ENCODE measurements at places on chromosomes 3 and 15.

DNA sequence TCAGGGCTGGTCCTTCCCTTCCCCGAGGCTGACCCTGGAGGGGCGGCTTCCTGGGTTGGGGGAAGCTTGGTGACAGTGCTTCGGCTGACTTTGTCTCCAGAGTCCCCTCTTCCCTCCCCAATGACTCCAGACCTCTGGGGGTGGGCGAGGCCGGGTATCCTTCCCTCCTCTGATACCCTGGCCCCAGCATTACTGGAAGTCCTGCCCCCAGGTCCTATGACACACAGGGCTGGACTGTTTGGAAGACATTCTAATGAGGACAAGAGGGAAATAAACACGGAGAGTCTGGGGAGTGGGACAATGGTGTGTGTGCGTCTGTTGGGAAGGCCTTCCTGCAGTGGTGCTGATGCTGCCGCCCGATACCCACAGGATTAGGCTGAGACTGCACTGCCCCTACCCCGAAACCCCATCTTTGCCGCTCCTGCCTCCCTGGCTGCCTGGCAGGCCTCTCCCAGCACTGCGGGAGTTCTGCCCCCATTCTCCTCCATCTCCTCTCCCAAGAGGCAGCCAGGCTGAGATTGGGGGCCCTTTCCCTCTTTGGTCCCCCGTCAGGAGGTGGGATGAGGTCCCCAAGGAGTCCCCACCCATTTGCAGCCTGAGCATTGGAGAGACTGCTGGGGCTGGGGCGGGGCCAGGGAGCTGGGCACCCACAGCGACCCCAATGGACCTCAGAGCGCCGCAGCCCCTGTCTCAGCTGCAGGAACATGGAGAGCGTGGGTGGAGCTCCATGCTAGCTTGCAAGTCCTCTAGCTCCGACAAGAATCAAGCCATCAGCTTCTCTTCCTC lies 29.7 kb upstream of the FBLN2 start:
- no peak overlapping the region for H3K27ac ChIP-seq
- no peak overlapping the region for H3K4me3 ChIP-seq
- no peaks in the 10 kb centered on the region for H3K4me1 ChIP-seq
- DNase-seq, result no peak
- H3K36me3 ChIP-seq, result no peaks in the 10 kb centered on the region

GRCh38 chr3:143786219-143787191 lies 61.8 kb downstream of the SLC9A9 start:
- peaks cover 4% of the 10 kb centered on the region for H3K36me3 ChIP-seq
- no peaks in the 10 kb centered on the region for H3K27me3 ChIP-seq
- no peak for DNase-seq
- no peaks in the 10 kb centered on the region for H3K4me1 ChIP-seq

DNA sequence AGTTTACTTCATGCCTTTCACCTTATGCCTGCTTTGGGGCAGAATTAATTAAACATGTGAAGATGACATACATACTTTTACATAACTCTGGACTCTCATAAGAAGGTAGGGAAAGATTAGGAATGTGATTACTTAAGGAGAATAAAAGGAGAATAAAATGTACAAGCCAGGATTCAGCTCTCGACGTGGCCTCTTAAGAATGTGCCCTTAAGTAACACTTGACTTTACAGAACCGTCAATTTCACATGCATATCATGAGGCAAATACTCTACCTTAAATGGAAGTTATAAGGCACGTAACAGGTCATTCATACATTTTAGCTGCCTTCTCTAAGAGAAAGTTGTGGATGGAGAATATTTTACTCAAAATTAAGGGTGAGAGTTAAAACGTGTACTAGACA lies 263.7 kb upstream of the LMCD1 start:
- H3K27ac ChIP-seq, result no peak overlapping the region
- DNase-seq, result no peak
- H3K4me1 ChIP-seq, result no peaks in the 10 kb centered on the region
- H3K36me3 ChIP-seq, result no peaks in the 10 kb centered on the region
- H3K4me3 ChIP-seq, result no peak overlapping the region

GRCh38 chr3:183812761-183813445 lies 12.5 kb downstream of the MAP6D1 start:
- H3K27me3 ChIP-seq, result no peaks in the 10 kb centered on the region
- H3K4me3 ChIP-seq, result no peak overlapping the region
- H3K27ac ChIP-seq, result no peak overlapping the region
- H3K4me1 ChIP-seq, result peaks cover 15% of the 10 kb centered on the region

- no peak overlapping the region for H3K4me3 ChIP-seq
- H3K36me3 ChIP-seq, result no peaks in the 10 kb centered on the region
- H3K27ac ChIP-seq, result no peak overlapping the region
- no peaks in the 10 kb centered on the region for H3K27me3 ChIP-seq
- no peak for DNase-seq
Measured at GRCh38 chr3:86168512-86168911, 822.4 kb downstream of the VGLL3 start.

DNA sequence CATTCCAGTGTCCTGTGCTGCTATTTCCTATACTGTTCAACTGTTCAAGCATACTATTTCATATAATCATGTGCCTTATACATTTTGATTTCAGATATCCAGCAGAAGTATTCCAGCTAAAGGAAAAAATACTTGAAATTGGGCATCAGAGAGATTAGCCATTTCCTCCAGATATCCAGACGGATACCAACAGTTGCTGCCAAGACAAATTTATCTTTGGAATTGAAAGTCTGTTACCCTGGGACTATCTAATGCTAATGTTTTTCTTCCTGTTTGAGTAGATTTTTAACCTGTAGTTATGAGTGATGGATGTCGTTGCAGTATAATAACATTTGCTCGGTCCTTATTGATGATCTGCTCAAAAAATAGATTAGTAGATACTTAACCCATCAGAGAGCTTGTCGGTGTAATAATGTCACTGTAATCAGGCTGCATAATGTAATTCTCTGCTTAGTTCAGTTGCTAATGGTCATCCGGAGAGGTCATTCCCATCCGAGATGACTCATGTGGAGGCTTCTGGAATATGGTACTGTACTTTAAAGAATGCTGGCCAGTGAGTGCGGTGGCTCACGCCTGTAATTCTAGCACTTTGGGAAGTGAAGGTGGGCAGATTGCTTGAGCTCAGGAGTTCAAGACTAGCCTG lies 51.5 kb downstream of the TIMP4 start:
- DNase-seq, result peak; percentile 20
- H3K27ac ChIP-seq, result no peak overlapping the region
- no peak overlapping the region for H3K4me3 ChIP-seq
- H3K36me3 ChIP-seq, result no peaks in the 10 kb centered on the region
- H3K27me3 ChIP-seq, result peaks cover 11% of the 10 kb centered on the region
- H3K4me1 ChIP-seq, result no peaks in the 10 kb centered on the region

DNA sequence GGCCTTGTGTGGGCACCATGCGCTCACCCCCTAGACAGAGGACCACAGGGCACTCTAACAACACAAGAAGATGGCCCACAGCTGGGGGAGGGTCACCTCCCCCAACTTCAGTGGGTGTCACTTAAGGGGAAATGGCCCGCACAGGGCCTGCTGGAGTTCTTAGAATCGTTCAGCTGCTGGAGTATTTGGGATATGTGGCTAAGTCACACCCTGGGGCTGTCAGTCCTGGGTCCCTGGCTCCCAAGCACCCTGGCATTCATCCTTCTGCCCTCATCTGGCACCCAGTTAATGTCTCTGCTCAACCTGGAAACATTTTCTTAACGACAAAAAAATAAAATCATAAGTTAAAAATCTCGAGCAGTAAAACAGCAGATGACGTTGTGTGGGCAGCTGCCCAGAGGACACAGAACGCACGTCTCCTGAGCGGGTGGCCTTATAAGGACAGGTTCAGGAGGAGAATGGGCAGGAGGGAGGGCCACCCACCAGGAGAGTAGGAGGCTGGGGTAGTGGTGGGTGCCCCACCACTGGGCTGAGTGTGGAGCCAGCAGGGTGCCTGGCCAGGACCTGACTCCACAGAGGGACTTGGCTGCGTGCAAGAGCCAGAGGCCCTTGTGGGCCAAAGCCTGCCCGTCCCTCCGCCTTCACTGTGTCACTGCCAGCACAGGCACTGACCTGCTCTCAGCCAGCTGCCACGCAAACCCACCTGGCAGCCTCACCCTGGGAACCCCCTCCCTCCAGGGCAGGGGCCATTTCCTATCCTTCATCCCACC lies 11.5 kb downstream of the KBTBD13 start:
- no peaks in the 10 kb centered on the region for H3K36me3 ChIP-seq
- peaks cover 15% of the 10 kb centered on the region for H3K27me3 ChIP-seq
- peaks cover 3% of the 10 kb centered on the region for H3K4me1 ChIP-seq

- no peaks in the 10 kb centered on the region for H3K27me3 ChIP-seq
- no peak for DNase-seq
- no peak overlapping the region for H3K27ac ChIP-seq
- H3K4me1 ChIP-seq, result no peaks in the 10 kb centered on the region
- no peaks in the 10 kb centered on the region for H3K36me3 ChIP-seq
- no peak overlapping the region for H3K4me3 ChIP-seq
Measured at GRCh38 chr3:181771120-181771519, 59.4 kb downstream of the SOX2 start.

- peaks cover 21% of the 10 kb centered on the region for H3K36me3 ChIP-seq
- DNase-seq, result no peak
- H3K27ac ChIP-seq, result no peak overlapping the region
- no peak overlapping the region for H3K4me3 ChIP-seq
- peaks cover 12% of the 10 kb centered on the region for H3K4me1 ChIP-seq
Measured at GRCh38 chr15:43484455-43484854, 8.5 kb downstream of the TP53BP1 start.

- no peak overlapping the region for H3K4me3 ChIP-seq
- H3K4me1 ChIP-seq, result peaks cover 21% of the 10 kb centered on the region
- peaks cover 9% of the 10 kb centered on the region for H3K36me3 ChIP-seq
- H3K27me3 ChIP-seq, result no peaks in the 10 kb centered on the region
- H3K27ac ChIP-seq, result no peak overlapping the region
Measured at GRCh38 chr3:112456147-112456546, 43.1 kb downstream of the BTLA start.

GRCh38 chr3:55691141-55691540 lies 204.0 kb upstream of the WNT5A start:
- no peak overlapping the region for H3K27ac ChIP-seq
- H3K4me1 ChIP-seq, result no peaks in the 10 kb centered on the region
- no peak for DNase-seq

- no peak overlapping the region for H3K27ac ChIP-seq
- peaks cover 36% of the 10 kb centered on the region for H3K27me3 ChIP-seq
- no peak overlapping the region for H3K4me3 ChIP-seq
- no peak for DNase-seq
- no peaks in the 10 kb centered on the region for H3K36me3 ChIP-seq
Measured at GRCh38 chr3:45234250-45234649, 8.2 kb upstream of the TMEM158 start.

GRCh38 chr3:30400926-30401325 lies 205.5 kb upstream of the TGFBR2 start:
- peaks cover 11% of the 10 kb centered on the region for H3K4me1 ChIP-seq
- H3K27ac ChIP-seq, result no peak overlapping the region
- peaks cover 2% of the 10 kb centered on the region for H3K36me3 ChIP-seq
- no peak for DNase-seq
- no peak overlapping the region for H3K4me3 ChIP-seq
- H3K27me3 ChIP-seq, result peaks cover 1% of the 10 kb centered on the region

DNA sequence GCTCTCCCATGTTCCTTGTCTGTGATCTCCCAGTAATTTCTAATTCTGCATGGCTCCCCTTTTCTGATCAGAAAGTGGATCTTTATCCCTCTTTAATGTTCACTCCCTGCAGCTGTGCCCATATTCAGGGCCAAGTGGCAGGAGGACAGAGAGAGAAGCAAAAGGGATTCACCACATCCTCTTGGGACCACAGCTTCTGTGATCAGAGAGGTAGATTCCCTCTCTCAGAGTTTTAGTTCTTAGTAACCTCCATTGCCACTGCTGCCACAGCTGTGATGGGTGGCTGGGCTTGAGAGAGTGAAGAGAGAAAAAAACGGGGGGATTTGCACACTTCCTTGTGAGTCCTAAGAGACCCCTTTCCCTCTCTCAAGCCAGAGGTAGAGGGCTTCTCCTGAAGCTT lies 49.2 kb downstream of the GLCE start:
- no peaks in the 10 kb centered on the region for H3K36me3 ChIP-seq
- no peak overlapping the region for H3K4me3 ChIP-seq
- no peak for DNase-seq
- no peak overlapping the region for H3K27ac ChIP-seq
- H3K27me3 ChIP-seq, result peaks cover 8% of the 10 kb centered on the region

DNA sequence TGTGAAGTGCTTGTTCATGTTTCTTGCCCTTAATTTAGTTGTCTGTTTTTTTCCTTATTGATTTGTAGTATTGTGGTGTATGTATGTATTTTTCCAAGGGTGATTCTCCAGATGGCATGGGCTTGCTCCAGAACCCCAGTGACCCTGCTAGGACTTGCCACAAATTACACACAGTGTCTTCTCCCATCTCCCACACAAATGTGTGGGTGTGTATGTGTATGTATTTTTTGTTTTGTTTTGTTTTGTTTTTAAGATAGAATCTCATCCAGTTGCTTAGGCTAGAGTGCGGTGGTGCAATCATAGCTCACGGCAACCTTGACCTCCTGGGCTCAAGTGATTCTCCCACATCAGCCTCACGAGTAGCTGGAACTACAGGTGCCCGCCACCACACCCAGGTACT lies 36.2 kb upstream of the ARID3B start:
- no peak for DNase-seq
- no peaks in the 10 kb centered on the region for H3K27me3 ChIP-seq
- H3K36me3 ChIP-seq, result peaks cover 8% of the 10 kb centered on the region
- H3K4me1 ChIP-seq, result peaks cover 3% of the 10 kb centered on the region
- H3K4me3 ChIP-seq, result no peak overlapping the region

GRCh38 chr15:90465140-90465929 lies 64.4 kb upstream of the CRTC3 start:
- no peaks in the 10 kb centered on the region for H3K27me3 ChIP-seq
- H3K4me3 ChIP-seq, result no peak overlapping the region
- peak overlapping the region; percentile 72 for H3K27ac ChIP-seq

DNA sequence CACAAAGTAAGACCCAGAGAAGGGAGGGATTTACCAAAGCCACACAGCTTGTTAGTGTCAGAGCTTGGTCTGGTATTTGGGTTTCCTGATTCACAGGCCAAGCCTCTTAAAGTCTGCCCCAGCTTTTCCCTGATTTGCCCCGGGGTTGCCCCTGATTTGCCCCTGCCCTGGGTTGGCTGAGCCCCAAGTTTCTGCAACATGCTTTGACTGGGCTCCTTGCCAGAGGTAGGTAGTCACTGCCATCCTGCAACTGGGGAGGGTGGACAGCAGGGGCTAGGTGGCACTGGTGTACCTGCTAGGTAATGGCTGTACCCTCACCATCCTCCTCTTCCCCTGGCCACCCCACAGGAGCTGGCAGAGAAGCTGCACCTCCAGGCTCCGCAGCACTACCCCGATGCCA lies 2.5 kb downstream of the MPI start:
- H3K4me1 ChIP-seq, result peaks cover 39% of the 10 kb centered on the region
- no peaks in the 10 kb centered on the region for H3K27me3 ChIP-seq
- no peak overlapping the region for H3K27ac ChIP-seq
- DNase-seq, result no peak
- peaks cover 45% of the 10 kb centered on the region for H3K36me3 ChIP-seq
- H3K4me3 ChIP-seq, result peak overlapping the region; percentile 27

GRCh38 chr3:190003681-190004123 lies 117.0 kb downstream of the P3H2 start:
- peaks cover 4% of the 10 kb centered on the region for H3K27me3 ChIP-seq
- H3K27ac ChIP-seq, result no peak overlapping the region
- no peak for DNase-seq
- no peaks in the 10 kb centered on the region for H3K36me3 ChIP-seq
- H3K4me1 ChIP-seq, result no peaks in the 10 kb centered on the region
